ENCODE measurements at places on chromosomes 5 and 9.

DNA sequence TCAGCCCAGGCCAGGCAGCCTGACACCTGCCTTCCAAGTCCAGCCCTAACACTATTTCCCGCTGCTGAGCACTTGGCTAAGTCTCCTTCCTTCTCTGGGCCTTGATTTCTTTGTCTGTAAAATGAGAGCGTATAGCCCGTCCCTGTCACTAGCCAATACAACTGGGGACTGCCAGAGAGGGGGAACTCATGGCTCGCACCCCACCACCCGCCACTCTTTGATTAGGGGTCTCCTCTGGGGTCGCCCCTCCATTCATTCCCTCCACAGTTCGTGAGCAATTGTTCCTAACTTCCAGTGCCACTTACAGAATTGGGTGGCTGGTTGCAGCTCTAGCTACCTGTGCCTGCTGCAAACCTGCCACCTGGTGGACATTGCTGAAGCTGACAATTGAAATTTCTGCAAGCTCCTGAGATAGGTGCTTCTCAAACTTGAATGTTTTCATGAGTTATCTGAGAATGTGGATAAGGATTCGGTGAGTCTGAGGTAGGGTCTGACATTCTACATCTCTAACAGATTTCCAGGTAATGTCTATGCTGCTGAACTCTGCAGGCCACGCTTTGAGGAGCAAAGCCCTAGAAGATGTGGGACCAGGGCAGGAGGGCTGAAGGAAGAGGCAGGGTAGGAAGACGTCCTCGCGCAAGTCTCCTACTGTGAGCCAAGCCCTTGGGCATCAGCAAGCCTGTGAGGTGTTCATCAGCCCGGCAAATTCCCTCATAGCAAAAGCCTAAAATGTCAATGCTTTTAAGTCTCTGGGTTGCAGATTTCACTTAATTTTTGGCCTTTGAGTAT, 13.3 kb upstream of the RECK start:
- DNase-seq = peak; percentile 74

GRCh38 chr5:58898538-58898937, 315.7 kb downstream of the RAB3C start:
- DNase-seq = no peak

- no peak for DNase-seq
Measured at GRCh38 chr5:97097326-97098230, 44.8 kb downstream of the LIX1 start.

GRCh38 chr5:1729641-1730486, 69.8 kb downstream of the MRPL36 start:
- peak; percentile 34 for DNase-seq

DNA sequence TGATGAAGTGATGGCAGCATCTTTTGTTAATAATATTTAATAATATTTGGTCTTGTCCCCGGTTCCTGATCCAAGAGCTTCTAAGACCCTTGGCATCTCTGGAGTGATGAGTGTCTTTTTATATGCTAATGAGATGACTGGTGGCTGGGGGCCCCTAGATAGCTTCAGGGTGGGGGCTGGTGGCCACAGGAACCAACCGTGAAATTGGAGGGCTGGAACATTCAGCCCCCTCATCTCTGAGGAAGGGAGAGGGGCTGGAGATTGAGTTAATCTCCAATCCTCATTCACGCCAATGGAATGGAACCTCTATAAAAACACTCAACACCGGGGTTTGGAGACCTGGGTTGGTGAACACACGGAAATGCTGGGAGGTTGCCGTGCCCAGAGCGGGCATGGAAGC, 78.2 kb upstream of the RAPGEF1 start:
- DNase-seq = no peak

- no peak for DNase-seq
Measured at GRCh38 chr9:135498381-135499126, 1.9 kb upstream of the MRPS2 start.

GRCh38 chr9:14752271-14752670, 29.7 kb upstream of the CER1 start:
- no peak for DNase-seq

GRCh38 chr5:142837081-142837725, 67.0 kb downstream of the ARHGAP26 start:
- DNase-seq = no peak

- no peak for DNase-seq
Measured at GRCh38 chr5:1782385-1783215, 17.0 kb downstream of the MRPL36 start.

DNA sequence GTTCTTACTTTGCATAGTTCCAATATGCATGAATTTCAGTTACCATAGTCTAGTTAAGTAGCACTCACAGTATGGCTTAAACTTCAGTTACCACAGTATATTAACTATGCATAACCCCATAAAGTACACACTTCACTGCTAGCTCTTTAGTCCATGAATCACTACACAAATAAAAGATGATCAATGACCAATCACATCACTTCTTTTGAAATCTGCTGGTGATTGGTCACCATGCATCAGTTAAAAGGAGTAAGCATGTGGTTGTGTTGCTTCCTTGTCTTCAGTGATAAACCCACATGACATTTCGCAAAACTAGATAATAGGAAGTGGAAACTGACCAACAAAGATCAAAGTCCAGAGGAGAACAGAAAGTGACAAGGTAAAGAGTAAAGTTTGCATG, 79.0 kb downstream of the TAF11L14 start:
- no peak for DNase-seq

DNA sequence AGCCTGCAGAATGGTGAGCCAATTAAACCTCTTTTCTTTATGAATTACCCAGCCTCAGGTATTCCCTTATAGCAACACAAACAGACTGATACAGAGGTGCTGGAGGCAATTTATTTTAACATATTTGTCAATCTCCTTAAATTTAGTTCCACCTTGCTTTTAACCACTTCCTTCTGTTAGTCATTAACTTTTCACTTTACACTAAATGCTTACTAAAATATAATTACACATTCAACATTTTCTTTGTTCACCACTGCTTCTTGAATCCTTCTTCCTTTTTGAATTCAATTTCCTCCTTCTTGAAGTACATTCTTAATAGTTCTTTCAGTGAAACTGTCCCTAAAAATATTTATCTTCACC, 39.4 kb downstream of the LYRM7 start:
- no peak for DNase-seq

DNA sequence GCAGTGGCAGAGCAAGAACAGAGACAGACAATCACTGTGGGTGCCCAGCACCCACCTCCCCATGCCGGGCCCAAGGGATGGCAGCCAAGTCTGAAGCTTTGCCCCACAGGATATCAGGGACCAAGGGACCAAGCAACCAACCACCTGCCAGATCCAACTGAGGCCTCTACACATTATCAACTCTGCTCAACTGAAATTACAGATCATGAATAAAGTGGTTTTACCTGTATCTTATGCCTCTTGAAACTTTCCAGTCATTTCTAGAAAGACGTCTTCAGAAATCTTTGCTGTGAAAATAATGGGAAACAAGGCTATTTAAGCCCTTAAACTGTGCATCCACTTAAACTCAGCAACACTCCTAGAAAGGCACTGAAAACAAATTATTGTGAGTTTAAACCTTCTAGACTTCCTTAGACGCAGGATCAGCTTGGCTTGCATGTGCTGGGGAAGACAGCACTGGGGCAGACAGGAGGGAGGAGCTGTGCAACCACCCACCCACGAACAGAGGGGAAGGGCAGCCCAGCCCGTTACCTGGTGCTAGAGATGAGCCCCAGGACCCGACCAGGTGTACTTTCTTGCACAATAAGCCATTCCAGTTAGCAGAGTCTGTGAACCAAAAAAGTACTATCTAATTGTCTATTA, 80.0 kb downstream of the SEMA4D start:
- DNase-seq = no peak

- DNase-seq = no peak
Measured at GRCh38 chr9:80352967-80353366, 781.2 kb downstream of the TLE4 start.

DNA sequence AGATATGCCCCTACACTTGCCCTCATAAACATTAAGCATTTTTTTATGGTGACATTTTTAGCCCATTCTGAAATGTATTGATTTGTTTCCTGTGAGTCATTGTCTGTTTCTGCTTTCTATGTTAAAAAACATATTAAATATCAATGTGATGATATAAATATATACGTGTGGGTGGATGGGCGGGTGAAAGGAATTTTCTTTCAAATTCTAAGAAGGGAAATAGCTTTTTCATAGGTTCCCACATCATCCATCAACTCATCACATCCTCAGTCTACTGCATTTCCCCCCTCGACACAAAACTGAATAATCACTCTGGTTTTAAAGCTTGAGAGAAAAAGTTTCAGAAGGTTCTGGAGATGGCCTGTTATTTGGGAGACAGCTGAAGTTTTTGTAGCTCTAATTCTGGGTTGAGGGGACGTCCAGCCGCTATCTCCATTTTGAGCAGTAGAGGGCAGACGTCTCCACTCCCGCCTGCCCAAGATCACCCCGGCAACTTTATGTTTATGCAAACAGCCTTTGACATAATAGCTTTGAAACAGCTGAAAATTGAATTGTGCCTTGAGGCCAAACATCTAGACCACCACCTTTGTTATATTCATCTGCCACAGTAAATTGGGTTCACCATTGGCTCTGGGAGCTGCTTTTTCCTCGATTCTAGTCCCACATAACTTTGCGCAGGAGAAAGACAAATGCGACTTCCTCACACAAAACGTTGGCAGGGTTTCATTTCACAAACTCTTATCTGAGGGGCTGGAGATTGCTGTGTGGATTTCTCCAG, 216.2 kb upstream of the CLINT1 start:
- DNase-seq = peak; percentile 66

DNA sequence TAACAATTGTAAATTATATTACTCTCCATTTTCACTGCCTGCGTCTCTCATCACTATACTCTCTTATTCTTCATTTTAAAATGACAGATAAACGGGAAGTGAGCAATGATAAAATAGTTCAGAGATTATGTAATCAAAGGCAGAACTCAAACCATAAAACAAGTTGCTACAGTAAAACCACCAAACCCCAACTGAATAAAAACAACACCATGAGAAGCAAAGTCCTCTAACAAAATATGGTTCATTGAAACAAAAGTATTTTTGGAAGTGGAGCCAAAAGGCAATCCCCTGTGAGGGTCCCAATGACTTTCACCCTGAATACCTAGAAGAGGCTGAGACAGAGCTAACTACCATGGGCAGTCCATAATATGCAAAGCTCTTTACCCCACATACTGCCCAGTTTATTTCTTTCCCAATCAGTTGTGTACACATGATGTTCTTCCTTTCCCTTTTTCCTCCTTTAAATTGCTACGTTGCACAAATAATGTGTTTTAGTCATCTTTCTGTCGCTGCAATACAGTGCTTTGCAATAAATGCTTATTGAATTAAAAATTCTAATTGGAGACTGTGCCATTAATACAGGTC, 64.0 kb upstream of the PTGER4 start:
- no peak for DNase-seq

- DNase-seq = no peak
Measured at GRCh38 chr9:108377382-108377781, 478.4 kb downstream of the ACTL7B start.

DNA sequence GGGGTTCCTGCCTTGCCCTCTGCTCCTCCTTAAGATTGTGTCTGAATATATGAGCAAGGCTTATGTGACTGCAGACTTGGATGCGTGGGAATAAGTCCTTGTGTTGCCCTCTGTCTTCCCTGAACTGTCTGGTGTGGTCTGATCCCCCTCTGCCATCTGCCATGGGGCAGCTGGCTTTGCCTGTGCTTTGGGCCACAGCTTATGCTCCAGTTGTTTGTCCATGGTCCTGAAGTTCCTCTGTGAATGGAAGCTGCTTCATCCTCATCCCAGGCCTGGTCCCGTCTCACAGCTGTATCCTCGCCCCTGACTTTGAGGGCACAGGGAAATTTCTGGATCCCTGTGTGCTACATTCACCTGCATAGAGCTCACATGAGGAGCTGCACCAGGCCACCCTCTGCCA, 14.7 kb downstream of the IL31RA start:
- DNase-seq = no peak

DNA sequence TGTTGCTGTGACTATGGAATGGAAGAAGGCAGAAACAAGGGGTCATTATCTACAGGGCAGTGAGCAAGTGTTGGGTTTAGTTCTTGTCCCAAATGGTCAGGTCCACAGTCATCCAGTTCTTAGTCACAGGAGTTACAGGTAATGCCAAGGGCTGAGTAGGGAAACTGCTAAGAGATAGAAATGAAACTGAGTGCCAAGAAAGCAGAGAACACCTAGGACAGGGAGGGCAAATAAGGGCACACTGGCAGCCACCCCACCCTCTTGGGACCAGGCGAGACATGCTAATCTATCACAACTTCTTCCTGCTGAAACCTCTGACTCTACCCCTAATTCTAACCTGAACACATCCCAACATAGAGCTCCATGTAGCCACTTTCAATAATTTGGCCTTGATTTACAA, 103.2 kb downstream of the KLF4 start:
- no peak for DNase-seq

DNA sequence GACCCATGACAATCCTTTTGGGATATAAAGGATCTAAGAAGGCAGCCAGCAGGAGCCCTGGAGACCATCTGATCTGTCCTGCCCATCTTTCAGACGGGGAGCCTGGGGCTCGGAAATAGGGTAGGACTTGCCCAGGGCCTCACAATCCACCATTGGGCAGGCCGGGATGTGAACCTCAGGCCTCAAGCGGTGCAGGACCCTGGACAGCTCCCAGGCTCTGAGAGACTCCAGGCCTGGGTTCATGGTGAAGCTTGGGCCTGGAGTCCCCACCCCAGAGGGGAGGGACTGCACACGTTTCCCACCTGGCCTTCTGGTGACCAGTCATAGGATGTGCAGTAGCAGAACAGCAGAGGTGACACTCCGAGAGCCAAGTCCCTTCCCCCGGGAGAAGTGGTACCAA, 36.6 kb upstream of the RAPGEF1 start:
- DNase-seq = peak; percentile 82

- no peak for DNase-seq
Measured at GRCh38 chr9:18184401-18184800, 289.6 kb upstream of the ADAMTSL1 start.
